Large intestine (tissue), 12 donors: ENCODE measurements at places on chromosomes 5 and 9. TPM values are rescaled to one million over a fixed set of nuclear protein-coding genes. Genes with fewer than 3 reads are reported as not detected.

The ANGPTL2 gene
- 15.5 TPM for polyA plus RNA-seq

The SLC46A2 gene
- polyA plus RNA-seq: 0.43 TPM

The PAX5 gene
- 0.06 TPM for polyA plus RNA-seq

The WDR55 gene
- 19.9 TPM for polyA plus RNA-seq

The FGD3 gene
- polyA plus RNA-seq: 7.2 TPM

The GPRIN1 gene
- polyA plus RNA-seq: 7.0 TPM

The SV2C gene
- polyA plus RNA-seq: 3.0 TPM

The KIAA0825 gene
- polyA plus RNA-seq: 2.8 TPM

The GTF3C5 gene
- 54.8 TPM for polyA plus RNA-seq

The FAM120A gene
- 80.8 TPM for polyA plus RNA-seq

The PCDHB13 gene
- polyA plus RNA-seq: 1.4 TPM

The LCN1 gene
- 0.09 TPM for polyA plus RNA-seq

The SPATA31C1 gene
- polyA plus RNA-seq: 0.18 TPM

The SHROOM1 gene
- 15.9 TPM for polyA plus RNA-seq

The SPINK7 gene
- polyA plus RNA-seq: 0.06 TPM

The MAPKAP1 gene
- polyA plus RNA-seq: 46.8 TPM

The NINJ1 gene
- polyA plus RNA-seq: 78.7 TPM

The CCDC180 gene
- 7.5 TPM for polyA plus RNA-seq

The SHISAL2B gene
- polyA plus RNA-seq: 0.06 TPM

The GAS1 gene
- 23.6 TPM for polyA plus RNA-seq

The FBXW2 gene
- polyA plus RNA-seq: 45.5 TPM

The CDKN2A gene
- polyA plus RNA-seq: 0.15 TPM

The PAPPA gene
- polyA plus RNA-seq: 2.2 TPM

The ADGRV1 gene
- 3.0 TPM for polyA plus RNA-seq

The PRSS3 gene
- polyA plus RNA-seq: 97.9 TPM

The CMYA5 gene
- 2.3 TPM for polyA plus RNA-seq

The UNC5A gene
- 1.0 TPM for polyA plus RNA-seq

The CATSPER3 gene
- 1.4 TPM for polyA plus RNA-seq

The KIF4B gene
- 0.01 TPM for polyA plus RNA-seq

The PCDHGA3 gene
- polyA plus RNA-seq: 0.96 TPM

The POLR1E gene
- polyA plus RNA-seq: 17.4 TPM

The ROPN1L gene
- polyA plus RNA-seq: 0.30 TPM

The ZCCHC9 gene
- 38.9 TPM for polyA plus RNA-seq
